ENCODE measurements at places on chromosomes 13 and 19.
A peak's percentile ranks its signal among the peaks of the same experiment; 100 is the strongest.

DNA sequence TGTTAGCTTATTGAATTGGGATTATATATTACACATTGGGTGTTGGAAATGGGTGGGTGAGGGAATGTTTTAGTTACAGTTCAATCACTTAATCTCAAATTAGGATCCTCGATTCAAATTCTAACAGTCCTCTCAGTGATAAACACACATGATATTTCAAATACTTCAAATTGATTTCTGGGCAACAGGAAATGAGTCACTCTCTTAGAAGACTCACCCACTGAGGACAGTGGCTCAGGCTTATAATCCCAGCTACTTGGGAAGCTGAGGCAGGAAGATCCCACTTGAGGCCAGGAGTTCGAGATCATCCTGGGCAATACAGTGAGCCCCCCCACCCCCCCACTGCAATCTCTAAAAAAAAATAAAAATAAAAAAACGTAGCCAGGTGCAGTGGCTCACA is 435.3 kb downstream of the KLF12 start:
- DNase-seq = no peak

- no peak for DNase-seq
Observed at GRCh38 chr13:91948736-91949135, 550.3 kb downstream of the GPC5 start.

- no peak for DNase-seq
Observed at GRCh38 chr19:58183817-58184215, 955 bp downstream of the ZNF274 start.

- DNase-seq = no peak
Observed at GRCh38 chr13:64057372-64058020, 2641.8 kb upstream of the PCDH20 start.

DNA sequence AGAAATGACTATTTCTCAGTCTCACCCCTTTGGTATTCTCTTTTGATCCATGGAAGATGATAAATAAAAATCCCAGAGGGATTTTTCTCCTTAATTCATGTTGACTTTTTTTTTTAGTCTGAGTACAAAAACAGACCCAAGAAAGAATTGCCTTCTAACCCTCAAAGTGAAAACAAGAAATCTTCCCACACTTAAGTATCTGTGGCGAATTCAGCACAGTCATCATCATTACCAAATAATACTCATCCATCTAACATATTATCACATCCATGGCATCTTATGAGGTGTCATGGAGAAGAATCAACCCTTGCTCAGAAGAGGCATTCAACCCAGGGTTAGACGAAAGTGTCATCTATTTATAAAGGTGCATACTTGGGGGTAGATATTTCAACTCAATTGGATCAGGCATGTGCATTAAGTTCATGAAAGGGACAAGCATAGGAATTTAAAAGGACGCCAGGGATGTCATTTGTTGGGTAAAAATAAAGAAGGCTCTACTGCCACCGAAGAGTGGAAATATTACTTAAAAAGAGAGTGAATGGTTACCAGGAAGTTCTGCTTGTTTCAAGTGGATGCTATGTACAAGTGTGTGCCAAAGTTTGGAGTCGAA is 101.9 kb downstream of the FLT1 start:
- DNase-seq = no peak

DNA sequence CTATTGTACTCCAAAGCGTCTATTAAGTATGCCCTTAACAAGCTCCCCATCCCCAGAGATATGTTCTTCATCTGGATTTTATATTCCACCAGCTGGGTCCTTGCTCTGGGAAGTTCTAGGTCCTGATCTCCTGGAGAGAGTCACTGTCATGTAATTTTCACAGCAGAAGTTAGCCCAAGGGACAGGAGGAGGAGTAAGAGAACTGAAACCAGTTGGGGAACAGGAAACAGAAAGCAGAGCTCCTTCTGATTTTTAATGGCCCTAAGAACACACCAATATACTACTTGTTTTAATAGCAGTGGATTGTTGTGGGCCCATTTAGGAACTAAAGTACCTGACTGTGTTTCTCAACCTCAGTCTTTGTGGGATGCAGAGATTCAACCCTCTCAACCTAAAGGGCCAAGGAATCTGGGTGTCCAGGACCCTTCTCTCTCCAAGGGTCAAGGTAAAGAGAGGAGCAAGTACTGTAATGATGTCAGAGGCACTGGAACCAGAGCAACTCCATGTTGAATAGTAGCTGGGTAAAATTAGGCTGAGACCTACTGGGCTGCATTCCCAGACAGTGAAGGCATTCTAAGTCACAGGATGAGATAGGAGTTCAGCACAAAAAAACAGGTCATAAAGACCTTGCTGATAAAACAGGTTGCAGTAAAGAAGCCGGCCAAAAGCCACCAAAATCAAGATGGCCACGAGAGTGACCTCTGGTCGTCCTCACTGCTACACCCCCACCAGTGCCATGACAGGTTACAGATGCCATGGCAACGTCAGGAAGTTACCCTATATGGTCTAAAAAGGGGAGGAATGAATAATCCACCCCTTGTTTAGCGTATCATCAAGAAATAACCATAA is 8.1 kb upstream of the FPR3 start:
- DNase-seq = no peak

- no peak for DNase-seq
Observed at GRCh38 chr19:45568732-45569131, 15.9 kb downstream of the OPA3 start.

GRCh38 chr13:36986462-36987240 is 12.5 kb downstream of the ALG5 start:
- DNase-seq = no peak

- peak; percentile 1 for DNase-seq
Observed at GRCh38 chr19:44552324-44552723, 22.8 kb upstream of the CEACAM20 start.

DNA sequence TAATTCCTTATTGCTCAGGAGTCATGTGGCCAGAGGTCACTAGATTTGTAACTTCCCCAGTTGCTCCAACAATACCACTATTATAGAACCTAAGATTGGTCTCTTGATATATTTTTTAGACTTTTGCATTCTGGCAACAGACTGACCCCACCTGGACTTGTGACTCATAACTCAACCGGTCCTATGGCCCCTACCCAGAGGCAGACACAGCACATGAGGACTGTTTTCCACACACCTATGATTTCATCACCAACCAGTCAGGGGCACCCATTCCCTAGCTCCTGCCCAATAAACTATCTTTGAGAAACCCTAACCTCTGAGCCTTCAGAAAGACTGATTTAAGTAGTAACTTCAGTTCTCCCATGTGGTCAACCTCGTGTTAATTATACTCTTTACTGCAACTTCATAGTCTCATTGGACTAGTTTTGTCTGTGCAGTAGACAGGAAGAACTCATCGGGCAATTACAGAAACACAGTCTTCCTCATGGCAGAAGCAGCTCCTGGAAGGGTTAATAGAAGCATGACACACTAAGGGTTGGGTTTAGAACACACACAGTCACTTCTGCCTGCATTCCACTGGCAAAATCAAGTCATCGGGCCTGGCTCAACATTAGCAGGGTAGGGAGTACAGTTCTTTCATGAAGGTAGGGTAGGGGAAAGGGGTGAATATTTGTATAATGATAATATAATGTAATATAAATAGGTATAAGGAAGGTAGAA is 251.8 kb downstream of the UQCRFS1 start:
- DNase-seq = no peak

DNA sequence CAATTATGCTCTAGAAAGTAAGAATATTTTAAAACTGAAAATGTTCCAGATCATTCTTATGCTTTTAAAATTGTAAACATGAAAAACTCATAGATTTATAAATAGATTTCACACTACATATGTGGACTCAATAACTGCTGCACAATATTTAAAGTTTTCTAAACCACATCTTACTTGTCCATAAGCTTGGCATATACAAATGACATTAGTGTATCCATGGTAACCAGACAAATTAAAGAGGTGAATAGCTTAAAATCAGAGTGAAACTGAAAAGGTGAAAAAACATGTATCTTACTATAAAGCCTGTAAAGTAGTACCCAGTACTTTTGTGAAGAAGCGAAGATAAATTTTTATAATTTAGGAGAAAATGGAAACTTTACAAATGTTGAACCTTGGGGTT is 151.2 kb upstream of the MYO16 start:
- DNase-seq = no peak

GRCh38 chr13:85140192-85140591 is 659.0 kb downstream of the SLITRK6 start:
- DNase-seq = no peak

DNA sequence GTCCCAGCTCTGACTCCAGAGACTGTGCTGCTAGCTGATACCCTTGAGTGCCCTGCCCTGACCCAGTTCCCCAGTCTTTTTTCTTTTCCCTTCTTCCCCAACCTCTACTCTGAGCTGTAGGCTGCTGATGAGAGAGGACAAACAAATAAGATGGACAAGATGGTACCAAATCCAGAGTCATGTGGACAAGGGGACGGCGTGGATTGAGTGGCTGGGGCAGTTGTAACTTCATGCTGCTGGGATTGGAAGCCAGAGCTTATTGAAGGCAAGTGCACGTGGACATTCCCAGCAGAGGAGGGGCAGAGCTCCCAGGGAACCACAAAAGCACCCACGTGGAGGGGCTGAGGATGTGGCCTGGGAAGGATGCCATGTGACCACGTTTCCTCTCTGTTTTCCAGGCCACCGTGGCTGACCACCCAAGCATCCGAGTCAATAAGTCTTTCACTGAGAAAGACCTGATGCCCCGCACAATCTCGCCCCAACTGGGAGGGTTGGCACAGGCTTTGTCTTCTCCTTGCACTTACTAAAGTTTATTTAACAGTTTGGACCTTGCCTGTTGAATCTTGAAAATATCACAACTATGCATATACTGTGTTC is 323.3 kb upstream of the ZNF507 start:
- DNase-seq = no peak

- no peak for DNase-seq
Observed at GRCh38 chr13:110115591-110115990, 191.4 kb downstream of the COL4A1 start.

DNA sequence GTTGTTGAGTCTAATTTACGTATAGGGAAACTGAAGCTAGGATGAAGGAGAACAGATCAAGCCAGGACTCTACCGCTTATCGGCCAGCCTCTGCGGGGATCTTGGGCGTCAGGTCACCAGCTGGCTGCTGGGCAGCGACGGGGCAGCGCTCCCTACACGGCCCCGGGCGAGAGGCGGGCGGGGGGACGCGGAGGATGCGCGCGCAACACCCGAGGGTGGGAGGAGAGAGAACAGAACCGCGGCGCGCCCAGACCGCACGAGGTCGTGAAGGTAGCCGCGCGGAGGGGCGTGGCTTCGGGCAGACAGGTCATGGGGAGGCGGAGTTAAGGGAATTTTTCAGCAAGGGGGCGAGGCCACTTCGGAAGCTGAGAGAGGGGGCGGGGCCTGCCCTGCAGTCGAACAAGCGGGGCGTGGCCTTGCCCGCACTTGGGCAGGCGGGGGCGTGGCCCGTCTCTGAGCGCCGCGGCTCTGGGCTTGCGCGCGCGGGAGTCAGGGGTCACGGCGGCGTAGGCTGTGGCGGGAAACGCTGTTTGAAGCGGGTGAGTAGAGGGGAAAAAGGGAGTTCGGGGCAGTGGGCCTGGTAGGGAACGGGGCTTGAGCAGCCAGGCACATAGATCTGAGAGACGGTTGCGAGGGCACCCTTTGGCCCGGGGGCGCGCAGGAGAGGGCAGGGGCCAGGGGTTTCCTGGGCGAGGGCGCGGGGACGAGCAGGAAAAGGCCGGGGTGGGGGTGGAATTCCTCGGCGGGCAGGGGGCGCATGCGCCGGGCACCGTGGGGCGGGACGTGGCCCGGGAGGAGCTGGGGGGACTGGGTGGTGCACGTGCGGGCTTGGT is at the start of gene POLD1:
TSS of gene POLD1 (plus strand) at position 496 of the 833 bp plus-strand sequence. CDS start 14,505 bp downstream, outside the sequence.
- DNase-seq = peak; percentile 98

DNA sequence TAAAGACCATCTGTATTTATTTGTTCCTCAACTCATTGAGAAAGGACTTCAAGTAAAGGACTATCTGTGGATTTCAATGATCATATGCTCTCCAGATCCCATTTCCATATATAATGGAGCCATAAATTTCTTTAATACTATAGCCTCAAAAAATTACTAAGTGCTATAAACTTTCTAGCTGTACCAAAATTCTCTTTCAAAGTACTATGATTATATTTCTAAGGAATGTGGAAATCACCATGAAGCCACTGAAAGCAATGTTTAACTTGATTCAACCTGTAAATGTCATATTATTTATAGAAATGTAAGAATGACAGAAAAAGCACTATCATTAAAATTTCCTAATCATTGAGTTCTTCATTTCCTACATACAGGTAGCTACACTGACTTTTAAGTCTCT is 20.7 kb downstream of the TBC1D4 start:
- DNase-seq = no peak

DNA sequence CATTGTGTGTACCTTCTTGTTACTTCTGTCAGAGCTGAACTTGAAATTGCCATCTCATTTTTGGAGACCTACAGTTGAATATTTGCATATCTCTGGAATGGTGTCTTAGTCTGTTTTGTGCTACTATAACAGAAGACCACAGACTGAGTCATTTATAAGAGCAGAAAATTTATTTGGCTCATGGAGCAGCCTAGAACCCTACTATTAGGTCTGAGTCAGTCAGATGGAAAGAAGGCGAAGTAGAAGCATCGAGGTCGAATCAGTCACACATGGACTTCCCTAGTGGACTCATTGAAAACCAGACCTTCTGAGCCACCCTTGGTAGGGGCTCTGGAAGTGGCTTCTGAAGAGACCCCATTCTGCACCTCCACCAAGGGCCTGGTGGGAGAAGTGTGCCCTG is 33.9 kb upstream of the TPT1 start:
- DNase-seq = no peak

DNA sequence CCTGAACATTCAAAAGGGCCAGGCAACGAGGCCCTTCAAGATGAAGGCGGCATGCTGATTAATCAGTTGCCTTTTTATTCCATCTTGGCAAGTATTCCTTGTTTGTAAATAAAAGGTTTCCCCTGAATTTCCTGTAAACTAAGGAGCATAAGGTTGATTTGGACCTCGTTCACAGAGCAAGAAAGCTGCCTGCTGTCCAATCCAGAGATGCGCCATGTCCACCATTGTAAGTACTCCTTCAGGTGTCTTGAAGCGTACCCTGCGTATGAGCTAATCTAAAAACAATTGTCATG is 884.7 kb downstream of the PCDH9 start:
- no peak for DNase-seq

DNA sequence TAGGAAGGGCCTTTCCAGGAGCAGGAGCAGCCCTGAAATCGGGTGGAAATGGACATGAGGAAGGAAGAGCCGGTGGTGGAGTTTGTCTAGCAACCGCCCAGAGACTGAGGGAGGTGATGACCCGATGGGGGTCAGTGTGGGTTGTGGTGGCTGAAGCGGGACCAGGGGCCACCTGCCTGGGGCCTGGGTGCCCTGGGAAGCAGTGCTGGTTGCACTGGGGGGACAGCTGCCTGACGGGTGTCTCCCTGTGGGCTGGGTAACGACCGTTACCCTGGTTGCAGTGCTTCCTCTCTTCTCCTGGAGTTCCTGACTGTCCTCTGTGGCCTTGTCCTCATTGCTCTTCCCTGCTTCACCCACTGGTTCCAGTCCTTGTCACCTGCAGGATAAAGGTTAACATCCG is 13.0 kb downstream of the ZNF536 start:
- DNase-seq = no peak

GRCh38 chr19:10379880-10380312 is 476 bp downstream of the TYK2 start:
- no peak for DNase-seq

GRCh38 chr13:111893071-111893606 is 173.8 kb upstream of the SOX1 start:
- no peak for DNase-seq

GRCh38 chr13:105196052-105196451 is 1339.4 kb downstream of the EFNB2 start:
- DNase-seq = no peak

- DNase-seq = no peak
Observed at GRCh38 chr13:87878706-87879105, 207.5 kb downstream of the SLITRK5 start.

- no peak for DNase-seq
Observed at GRCh38 chr13:51715613-51716012, 88.3 kb downstream of the DHRS12 start.

Data from AML-193 (cell line).